SK-N-SH treated with all-trans-retinoic acid at 6 μM for 48 hours (cell line): ENCODE measurements at places on chromosomes 3 and 15.

GRCh38 chr3:116914004-116914403 lies 204.4 kb downstream of the TUSC7 start:
- ATAC-seq = peak; percentile 50

- no peak for ATAC-seq
Measured at GRCh38 chr15:93860701-93861100, 370.7 kb upstream of the MCTP2 start.

- no peak for ATAC-seq
Measured at GRCh38 chr3:105733356-105733755, 135.5 kb downstream of the CBLB start.

DNA sequence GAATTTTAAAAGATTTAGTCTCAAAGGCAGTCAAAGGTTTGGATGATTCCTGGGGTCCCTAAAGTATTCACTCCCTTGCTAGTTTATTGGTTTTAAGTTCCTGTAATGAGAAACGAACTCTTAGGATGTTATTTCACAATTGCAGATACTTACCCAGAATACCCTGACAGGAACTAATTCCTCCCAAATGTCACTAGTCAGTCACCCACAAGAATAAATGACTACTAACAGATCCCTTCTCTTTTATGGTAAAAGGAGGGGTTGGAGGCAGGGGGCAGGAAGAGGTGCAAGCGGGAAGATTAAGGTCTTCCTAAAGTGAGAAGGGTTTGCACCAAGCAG lies 174.2 kb upstream of the SLC2A2 start:
- no peak for ATAC-seq

DNA sequence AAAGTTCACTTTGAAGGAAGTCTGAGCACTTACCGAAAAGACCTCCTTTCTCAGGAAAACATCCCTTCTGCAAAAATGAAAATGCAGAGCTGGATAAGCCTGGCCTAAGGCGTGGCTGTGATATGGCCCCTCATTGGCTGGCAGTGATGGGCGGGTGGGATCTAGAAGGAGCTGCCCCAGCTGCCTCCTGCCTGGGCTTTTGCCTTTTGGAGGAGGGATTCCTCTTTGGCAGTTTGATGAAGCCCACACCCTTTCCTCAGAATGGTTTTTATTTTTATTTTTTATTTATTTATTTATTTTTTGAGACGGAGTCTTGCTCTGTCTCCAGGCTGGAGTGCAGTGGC lies 4.0 kb upstream of the DZIP1L start:
- no peak for ATAC-seq

DNA sequence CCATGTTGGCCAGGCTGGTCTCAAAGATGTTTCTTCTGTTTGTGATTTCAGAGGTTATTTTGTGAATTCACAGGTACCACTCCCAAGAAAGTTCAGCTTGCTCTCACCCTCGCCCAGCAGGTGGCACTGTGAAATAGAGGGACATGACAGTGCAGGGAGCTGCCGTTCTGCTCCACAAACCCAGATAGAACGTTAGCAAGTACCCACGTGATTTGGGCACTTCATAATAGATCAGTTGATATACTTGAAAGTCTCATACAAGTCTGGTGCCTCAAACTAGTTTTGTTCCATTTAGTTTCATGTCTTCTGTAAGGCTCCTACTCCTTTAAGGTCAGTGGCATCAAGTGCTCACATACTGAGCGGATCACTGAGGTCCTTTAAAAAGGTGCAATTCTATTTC lies 45.5 kb downstream of the FILIP1L start:
- ATAC-seq = peak; percentile 98

- peak; percentile 45 for ATAC-seq
Measured at GRCh38 chr3:158568784-158569183, 2.2 kb upstream of the MLF1 start.

DNA sequence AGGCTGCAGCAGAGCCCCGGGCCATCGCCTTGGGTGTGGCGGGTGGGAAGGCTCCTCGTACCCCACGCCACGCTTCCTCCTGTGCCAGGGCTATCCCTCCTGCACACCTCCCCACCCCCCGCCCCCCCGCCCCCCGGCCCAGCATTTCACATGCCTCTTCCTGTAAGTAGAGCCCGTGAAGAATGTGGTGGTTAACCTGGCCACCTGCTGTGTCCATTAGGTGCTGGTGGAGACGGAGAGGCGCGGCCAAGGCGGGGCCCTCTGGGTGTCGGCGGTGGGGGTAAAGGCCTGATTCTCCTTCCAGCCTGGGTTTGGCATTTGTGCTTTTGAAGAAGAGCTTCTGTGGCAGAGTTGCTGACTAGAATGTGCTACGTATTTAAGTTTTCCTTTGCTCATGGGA lies 127.8 kb downstream of the CHDH start:
- no peak for ATAC-seq

- ATAC-seq = no peak
Measured at GRCh38 chr15:76996076-76996525, 1.2 kb downstream of the PSTPIP1 start.

DNA sequence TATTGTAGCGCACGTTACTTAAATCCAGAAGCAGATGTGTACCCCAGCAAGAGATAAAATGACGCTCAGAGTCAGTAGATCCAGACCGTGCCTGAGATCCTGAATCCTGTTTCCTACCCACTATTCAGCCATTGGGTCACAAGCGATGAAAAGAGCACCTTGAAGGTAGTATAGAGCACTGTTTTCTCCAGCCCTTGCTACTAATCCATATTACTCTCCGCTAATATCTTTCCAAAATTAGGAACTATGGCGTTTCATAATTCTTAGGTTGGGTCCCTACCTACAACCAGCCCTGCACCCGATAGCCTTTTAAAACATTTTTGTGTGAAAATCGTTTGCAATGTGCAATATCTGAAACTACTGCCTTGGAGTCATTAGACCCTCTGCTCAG lies 596 bp downstream of the BTD start:
- ATAC-seq = peak; percentile 34

- ATAC-seq = peak; percentile 43
Measured at GRCh38 chr3:73215901-73216300, 154.4 kb downstream of the EBLN2 start.

- ATAC-seq = no peak
Measured at GRCh38 chr3:95460274-95460673, 1354.1 kb upstream of the EPHA6 start.

GRCh38 chr15:101696829-101697228 lies 27.4 kb downstream of the TARS3 start:
- no peak for ATAC-seq

DNA sequence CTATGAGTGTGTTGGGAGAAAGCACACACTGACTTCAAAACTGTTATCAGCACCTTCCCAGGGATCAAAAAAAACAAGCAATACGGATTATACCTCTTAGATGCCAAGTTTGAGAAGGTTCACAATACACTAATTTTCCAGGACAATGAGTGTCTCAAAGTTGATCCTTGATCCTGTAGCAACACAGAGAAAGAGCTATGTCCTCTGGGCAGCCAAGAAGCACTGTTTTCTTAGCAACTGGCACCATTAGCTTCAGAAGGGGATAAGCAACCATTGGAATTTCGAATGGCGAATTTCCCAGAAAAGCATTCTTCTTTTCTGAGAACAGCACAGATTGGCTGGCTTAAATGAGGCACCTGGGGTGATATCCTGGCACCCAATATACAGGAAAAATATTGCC lies 270.3 kb upstream of the RORA start:
- ATAC-seq = no peak

GRCh38 chr15:58699769-58700168 lies 49.7 kb downstream of the ADAM10 start:
- ATAC-seq = no peak

DNA sequence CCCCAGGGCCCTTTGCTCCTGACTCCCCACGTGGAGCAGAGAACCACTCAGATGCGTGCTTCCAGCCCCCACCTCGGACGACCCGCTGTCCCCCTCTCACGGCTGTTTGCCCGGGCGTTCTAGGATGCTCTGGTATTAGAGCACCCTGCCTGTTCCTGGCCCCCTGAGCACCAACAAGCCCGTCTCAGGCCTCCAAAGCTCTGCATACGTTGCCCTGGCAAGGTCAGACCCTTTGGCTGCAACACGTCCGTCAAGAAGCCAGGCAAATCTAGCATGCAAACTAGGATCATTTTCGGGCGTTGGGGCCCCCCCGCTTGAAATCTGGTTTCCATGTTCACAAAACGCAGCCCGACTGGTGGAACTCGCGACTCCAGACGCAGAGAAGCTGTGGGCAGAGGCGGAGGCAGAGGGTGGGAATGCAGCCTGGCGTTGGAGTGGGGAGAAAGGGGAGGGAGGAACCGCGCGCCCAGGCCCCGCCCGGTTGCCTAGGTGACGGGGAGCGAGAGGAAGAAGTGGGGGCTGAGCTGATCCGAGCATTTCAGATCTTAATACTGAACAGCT lies 86.2 kb upstream of the PIAS1 start:
- peak; percentile 99 for ATAC-seq

DNA sequence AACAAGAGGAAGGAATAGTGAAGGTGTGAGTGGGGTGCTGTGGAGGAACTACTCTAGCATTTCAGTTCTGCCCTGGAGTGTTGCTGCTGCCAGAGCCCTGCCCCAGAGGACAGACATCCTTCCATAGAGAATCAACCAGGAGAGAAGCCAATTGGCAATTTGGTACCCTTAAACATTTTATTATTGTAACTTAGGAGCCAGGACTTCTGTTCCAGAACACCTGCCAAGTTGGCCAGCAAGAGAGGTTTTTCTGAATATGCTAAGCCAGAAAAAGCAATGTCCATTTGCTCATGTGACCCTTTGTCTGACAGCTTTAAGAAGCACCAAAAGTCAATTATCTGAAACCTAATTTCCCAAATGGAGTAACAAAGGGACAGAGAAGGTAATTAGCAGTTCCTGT lies 264.9 kb downstream of the MEX3B start:
- ATAC-seq = no peak

- ATAC-seq = no peak
Measured at GRCh38 chr3:33716227-33716626, 1.8 kb downstream of the CLASP2 start.

DNA sequence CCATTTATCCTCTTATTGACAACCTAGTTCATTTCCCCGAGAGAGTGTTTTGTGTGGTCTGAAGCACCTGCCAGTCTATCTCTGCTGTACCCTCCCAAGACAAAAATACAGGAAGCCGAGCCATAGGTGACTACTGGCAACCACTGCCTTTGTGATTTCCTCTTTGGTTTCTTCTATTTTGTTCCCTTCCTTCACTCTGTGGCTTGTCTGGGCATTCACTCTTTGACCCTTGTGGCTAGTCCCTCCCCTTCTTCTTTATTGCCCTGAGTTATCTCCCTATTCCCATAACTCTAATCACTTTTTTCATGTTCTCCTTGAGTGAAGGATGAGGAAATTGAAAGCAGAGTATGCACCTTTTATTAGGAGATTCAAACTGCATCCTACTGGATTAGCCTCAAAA lies at the start of gene ADGRG7:
ADGRG7 (plus strand) TSS at position 297 of the 400 bp plus-strand sequence. CDS start 256 bp downstream, outside the sequence.
- ATAC-seq = no peak

DNA sequence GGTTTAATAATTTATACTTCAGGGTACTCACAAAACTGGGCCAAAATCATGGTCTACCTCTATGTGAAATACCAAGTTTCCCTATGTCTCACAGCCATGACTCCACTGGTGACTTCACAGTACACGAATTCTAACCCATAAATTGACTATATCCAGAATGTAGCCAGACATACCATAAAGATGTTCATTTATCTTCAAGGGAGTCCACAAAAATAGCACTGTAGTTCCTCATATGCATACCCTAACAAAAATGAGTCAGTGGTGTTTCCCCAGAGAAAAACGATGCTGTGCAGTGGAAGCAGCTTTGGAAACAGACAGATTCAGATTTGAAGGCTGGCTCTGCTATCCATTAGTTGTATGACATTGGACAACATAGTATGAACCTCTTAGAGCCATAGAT lies 438.8 kb downstream of the FHIT start:
- ATAC-seq = no peak

DNA sequence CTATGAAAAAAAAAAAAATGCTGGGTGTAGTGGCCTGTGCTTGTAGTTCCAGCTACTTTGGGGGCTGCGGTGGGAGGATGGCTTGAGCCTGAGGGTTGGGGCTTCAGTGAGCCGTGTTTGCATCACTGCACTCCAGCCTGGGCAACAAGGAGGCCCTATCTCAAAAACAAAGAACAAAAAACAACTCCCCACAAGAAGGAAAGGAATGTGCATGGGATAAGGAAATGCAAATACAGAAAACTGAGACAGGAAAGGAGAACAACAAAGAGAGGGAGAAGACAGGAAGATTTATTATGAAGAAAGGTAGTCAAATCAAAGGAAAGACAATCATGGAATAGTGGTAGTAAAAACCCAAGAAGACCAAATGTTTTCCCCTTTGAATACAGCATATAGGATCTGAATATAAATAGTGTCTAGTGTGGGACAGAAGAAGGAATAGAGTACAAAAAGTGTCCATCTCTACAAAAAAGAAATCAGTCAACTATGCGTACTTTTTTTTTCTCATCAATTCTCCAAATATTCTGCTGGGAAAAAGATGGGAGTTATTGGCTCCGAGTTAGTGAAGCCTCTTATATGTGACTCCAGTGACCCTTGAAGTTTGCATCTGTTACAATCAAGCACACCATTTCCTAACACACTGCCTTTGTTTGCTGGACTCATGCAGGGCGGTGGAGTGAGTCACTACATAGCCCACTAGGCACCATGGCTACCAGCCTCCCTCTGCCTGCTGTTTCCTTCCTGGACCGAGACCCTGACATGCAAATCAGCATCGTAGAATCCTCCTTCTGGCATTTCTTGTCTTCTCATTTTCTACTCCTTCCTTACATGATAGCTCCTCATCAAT lies 101.2 kb upstream of the PTX3 start:
- ATAC-seq = peak; percentile 67

DNA sequence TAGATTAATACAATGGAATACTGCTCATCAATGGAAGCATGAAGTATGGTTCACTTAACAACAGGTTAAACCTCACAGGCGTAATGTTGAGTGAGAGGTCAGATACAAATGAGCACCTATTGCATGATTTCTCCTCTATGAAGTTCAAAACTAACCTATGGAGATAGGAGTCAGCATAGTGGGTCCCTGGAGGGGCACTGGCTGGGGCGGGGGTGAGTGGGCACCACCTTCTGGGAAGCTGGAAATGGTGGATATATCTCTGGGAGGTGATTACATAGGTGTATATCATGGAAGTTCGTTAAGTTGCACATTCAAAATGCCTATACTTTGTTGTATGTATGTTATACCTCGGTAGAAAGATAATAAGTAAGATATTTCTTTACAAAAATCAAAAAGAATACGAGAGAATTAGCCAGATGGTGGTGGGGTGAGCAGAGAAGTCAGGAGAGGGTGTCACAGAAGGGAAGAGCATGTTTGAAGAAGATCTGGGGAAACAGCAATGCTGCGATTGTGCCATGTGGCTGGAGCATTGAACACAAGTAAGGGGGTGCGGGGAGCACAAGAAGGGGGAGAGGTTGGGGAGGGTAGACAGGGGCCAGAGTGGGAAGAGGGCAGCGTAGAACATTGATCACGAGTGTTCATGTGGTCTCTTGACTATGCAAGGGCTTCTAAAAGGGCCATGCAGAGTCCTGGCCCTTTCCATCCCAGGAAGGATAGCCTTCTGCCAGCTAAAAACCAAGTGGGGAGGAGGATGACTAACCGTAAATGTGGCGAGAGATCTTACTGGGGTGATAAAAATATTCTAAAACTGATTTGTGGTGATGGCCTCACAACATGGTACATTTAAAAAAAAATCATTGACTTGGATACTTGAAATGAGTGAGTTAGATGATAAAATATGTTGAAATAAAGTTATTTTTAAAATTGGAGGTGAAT lies 30.2 kb downstream of the ITGA11 start:
- ATAC-seq = no peak

GRCh38 chr3:32405155-32405554 lies 13.5 kb downstream of the CMTM7 start:
- no peak for ATAC-seq
